ENCODE measurements at places on chromosomes 6 and 20. TPM values are rescaled to one million over a fixed set of nuclear protein-coding genes. Genes with fewer than 3 reads are reported as not detected.

MYLK2 gene
- under 0.01 TPM for total RNA-seq

MUC22 gene
- total RNA-seq = not detected

LRRC73 gene
- total RNA-seq = 0.65 TPM

TSHZ2 gene
- 0.43 TPM for total RNA-seq

All from smooth muscle cell of bladder (primary cell).